ENCODE measurements at places on chromosomes 6 and 20.
A peak's percentile ranks its signal among the peaks of the same experiment; 100 is the strongest.

DNA sequence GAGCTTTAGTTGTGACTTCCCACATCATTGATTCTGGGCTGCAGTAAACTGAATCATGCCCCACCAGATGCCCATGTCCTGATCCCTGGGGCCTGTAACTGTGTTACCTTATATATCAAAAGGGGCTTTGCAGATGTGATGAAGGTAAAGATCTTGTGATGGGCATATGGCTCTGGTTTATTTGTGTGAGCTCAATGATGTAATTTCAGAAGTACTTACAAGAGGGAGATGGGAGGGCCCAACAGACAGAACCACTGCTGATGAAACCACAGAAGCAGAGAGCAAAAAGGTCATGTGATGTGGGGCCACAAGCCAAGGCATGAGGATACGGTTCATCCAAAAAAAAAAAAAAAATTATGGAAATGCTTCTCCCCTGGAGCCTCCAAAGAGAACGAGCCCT lies 118.7 kb downstream of the TOX2 start:
- DNase-seq, result no peak

GRCh38 chr6:53728570-53729194 lies 63.1 kb upstream of the KLHL31 start:
- DNase-seq, result peak; percentile 35

DNA sequence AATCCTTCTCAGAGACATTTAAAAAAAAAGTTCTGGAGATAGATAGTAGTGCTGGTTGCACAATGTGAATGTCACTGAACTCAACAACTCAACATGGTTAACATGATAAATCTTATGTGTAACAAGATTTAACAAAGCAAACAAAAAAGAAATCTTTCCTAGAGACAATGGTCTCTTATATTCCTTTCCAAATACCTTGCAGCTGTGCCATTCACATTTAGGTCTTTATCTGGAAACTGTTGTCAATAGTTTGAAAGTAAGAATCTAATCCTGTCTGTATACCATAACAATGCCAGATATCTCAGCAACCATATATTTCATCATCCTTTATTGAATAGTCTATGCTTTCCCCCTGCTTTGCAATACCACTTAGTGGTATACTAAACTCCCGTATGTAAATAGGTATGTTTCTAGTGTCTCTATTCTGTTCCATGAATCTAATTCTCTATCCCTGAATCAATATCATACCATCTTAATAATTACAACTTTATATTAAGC lies 2.1 kb downstream of the SERAC1 start:
- DNase-seq, result no peak

- no peak for DNase-seq
These were observed 241.2 kb downstream of the FRK start for GRCh38 chr6:115819506-115819905.

- DNase-seq, result no peak
These were observed 465.4 kb downstream of the CD109 start for GRCh38 chr6:74161380-74161779.

GRCh38 chr6:26329763-26330511 lies 35.1 kb upstream of the BTN3A2 start:
- DNase-seq, result peak; percentile 69

DNA sequence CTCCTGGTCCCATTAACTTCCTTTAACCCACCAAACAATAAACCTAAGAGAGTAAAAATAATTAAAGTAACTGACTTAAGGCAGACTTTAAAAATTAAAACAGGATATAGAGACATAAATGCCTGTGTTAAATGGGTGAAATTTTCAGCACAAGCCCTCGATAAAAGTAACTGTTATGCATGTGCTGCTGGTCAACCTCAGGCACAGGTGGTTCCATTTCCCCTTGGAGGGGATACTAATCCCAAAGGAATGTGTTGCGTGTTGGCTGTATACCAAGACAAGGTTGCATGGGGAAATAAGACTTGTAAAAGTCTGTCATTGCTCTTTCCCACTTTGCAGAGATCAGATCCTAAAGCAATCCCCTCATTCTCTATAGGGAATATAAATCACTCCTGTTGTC lies 25.8 kb downstream of the HLA-A start:
- no peak for DNase-seq

DNA sequence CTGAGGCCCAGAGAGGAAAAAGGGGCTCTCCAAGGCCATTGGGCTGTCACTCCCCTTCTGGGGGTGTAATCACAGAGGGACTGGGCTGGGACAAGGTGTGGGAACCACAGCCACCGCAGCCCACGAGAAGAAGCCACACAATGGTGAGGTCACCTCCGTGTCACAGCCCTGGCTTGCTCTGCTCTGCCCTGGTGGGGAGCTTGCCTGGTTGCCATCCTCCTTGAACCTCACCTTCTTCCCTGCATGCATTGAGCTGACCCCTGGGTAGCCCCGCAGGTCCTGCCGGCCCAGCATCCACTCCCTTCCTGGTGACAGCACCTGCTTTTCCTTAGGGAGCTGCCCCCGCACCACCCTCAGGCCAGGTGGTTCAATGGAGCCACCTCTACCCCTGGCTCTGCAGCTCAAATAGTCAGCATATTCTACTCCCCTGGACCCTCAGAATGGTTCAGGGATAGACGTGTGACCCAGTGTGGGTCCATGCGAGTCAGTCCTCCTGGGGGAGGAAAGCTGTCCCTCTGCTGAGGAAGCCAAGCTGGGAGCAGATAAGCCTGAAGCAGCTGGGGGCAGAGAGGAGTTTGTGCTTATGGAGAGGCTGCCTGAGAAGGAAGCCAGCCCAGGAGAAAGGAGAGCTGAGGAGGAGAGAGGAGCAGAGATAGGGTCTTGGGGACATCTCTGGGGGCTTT lies 21.3 kb downstream of the RBM38 start:
- no peak for DNase-seq

GRCh38 chr20:24894488-24894887 lies 54.6 kb upstream of the CST7 start:
- no peak for DNase-seq

DNA sequence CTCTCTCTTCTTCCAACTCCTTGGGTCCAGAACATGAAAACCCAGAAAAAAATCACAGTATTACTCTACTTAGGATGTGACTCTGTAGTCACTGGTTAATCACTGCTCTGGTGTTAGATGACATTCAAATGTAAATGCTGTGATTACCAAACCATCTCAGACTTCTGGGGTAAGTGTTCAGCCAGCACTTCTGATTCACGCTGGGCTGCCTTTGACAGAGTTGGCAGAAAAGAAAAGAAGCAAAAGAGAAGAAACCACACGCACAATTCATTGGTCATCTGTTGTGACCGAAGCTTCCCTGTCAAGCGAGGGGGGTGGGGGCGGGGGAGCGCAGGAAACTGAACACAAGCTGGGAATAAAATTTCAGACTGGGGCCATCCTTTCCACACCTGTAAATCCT lies 82.7 kb downstream of the PSMG4 start:
- DNase-seq, result no peak
